ENCODE measurements at places on chromosomes 1 and 21. TPM values are rescaled to one million over a fixed set of nuclear protein-coding genes. Genes with fewer than 3 reads are reported as not detected.

Gene NBPF4
- total RNA-seq, result not detected

Gene CLDN17
- total RNA-seq, result not detected

Gene SELP
- total RNA-seq, result 0.47 TPM

Gene CR1L
- total RNA-seq, result not detected

Gene SLC5A9
- 1.1 TPM for total RNA-seq

Gene TMIGD3
- total RNA-seq, result not detected

DNA sequence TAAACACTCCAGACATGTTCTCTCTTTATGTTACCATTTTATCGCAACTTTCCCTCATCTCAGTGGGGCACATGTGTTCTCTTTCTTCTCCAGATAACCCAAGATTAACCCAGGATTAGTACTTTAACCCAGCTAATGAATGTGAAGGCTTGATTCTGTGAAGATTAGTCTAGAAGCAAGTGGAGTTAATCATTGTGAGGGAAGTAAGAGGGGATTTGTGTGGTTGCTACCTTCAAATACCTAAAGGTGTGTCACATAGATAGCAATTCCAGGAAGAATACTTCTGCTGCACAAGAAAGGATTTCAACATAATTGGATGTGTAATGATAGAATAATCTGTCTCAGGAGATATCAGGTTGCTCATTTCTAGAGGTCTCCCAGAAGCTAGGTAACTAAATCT lies 327.1 kb downstream of the PBX1 start:
- no peak for DNase-seq
- peaks cover 13% of the 10 kb centered on the region for H3K27me3 ChIP-seq
- H3K4me3 ChIP-seq, result no peak overlapping the region
- no peaks in the 10 kb centered on the region for H3K4me1 ChIP-seq

GRCh38 chr1:65343286-65343685 lies 33.9 kb downstream of the DNAJC6 start:
- no peak overlapping the region for H3K4me3 ChIP-seq
- peaks cover 25% of the 10 kb centered on the region for H3K4me1 ChIP-seq
- no peak overlapping the region for H3K27ac ChIP-seq

GRCh38 chr21:34994766-34995631 lies 54.1 kb downstream of the RUNX1 start:
- H3K4me3 ChIP-seq, result no peak overlapping the region
- peaks cover 5% of the 10 kb centered on the region for H3K36me3 ChIP-seq
- H3K27ac ChIP-seq, result no peak overlapping the region
- peaks cover 8% of the 10 kb centered on the region for H3K4me1 ChIP-seq
- no peak for DNase-seq

DNA sequence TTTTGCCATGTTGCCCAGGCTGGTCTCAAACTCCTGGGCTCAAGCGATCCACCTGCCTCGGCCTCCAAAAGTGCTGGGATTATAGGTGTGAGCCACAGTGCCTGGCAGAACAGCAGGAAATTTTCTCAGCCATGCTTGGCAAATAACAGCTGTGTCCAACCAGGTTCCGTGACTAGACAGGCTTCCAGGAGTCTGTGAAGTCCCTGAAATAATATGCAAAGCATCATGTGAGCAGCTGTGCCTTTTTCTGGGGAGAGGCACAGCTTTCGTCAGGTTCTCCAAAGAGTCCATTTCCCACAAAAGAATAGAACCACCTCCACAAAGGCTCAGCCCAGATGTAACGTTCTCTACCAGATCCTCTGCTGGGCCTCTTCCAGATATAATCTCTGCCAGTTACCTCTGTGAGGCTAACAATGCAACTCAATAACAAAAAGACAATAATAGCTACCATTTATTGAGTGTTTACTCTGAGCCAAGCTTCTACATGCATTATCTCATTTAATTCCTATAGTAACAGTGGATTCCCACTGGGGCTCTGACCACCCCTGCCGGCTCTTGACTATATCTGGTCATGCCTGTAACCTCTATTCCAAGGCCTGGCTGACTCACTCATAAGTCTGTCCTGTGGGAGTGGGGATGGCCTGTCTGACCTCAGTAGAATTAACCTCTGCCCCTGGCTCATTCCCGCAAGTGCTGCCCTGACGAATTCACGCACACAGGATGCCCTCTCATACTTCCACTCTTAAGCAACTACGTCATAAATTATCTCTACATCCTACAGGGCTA lies 4.0 kb upstream of the NKAIN1 start:
- no peak for DNase-seq
- peaks cover 6% of the 10 kb centered on the region for H3K36me3 ChIP-seq
- no peak overlapping the region for H3K27ac ChIP-seq
- H3K4me1 ChIP-seq, result peaks cover 7% of the 10 kb centered on the region
- H3K27me3 ChIP-seq, result peaks cover 56% of the 10 kb centered on the region

- no peak overlapping the region for H3K27ac ChIP-seq
- no peak overlapping the region for H3K4me3 ChIP-seq
- H3K27me3 ChIP-seq, result no peaks in the 10 kb centered on the region
Measured at GRCh38 chr1:4210043-4210442, 310.0 kb upstream of the C1orf174 start.

GRCh38 chr1:231385416-231385748 lies 36.7 kb downstream of the EGLN1 start:
- H3K27ac ChIP-seq, result no peak overlapping the region
- H3K27me3 ChIP-seq, result no peaks in the 10 kb centered on the region
- no peak overlapping the region for H3K4me3 ChIP-seq
- peaks cover 36% of the 10 kb centered on the region for H3K4me1 ChIP-seq

DNA sequence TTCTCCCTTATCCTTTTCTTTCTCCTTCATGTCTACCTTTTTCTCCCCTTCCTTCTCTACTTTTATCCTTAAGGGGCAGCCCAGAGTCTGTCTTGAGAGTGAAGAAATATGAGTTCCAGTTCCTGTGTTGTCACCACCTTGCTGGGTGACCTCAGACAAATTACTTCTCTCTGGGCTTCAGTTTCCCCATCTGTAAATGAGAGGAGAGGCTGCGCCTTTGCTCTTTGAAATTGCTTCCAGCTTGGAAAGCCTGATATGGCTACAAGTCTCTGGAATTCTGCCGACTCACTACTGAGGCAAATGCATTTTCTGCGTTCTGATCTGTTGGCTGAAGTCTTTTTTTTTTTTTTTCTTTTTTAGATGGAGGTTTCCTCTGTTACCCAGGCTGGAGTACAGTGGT lies 119.2 kb downstream of the SYF2 start:
- no peak overlapping the region for H3K4me3 ChIP-seq
- no peaks in the 10 kb centered on the region for H3K36me3 ChIP-seq
- peaks cover 51% of the 10 kb centered on the region for H3K27me3 ChIP-seq
- no peak for DNase-seq
- no peaks in the 10 kb centered on the region for H3K4me1 ChIP-seq
- no peak overlapping the region for H3K27ac ChIP-seq

- DNase-seq, result peak; percentile 73
- H3K4me3 ChIP-seq, result peak within 1 kb of the TSS; percentile 76
- H3K4me1 ChIP-seq, result peaks cover 14% of the 10 kb centered on the region
- H3K36me3 ChIP-seq, result peaks cover 51% of the 10 kb centered on the region
- H3K27ac ChIP-seq, result peak within 1 kb of the TSS; percentile 68
Measured at GRCh38 chr1:36323636-36324352, at the start of gene EVA1B. TSS of gene EVA1B (minus strand) at chr1:36323645. CDS start at chr1:36323037, 608 bp downstream.

GRCh38 chr1:116785006-116785405 lies 30.8 kb downstream of the CD2 start:
- H3K4me3 ChIP-seq, result no peak overlapping the region
- H3K27me3 ChIP-seq, result no peaks in the 10 kb centered on the region
- no peak overlapping the region for H3K27ac ChIP-seq

DNA sequence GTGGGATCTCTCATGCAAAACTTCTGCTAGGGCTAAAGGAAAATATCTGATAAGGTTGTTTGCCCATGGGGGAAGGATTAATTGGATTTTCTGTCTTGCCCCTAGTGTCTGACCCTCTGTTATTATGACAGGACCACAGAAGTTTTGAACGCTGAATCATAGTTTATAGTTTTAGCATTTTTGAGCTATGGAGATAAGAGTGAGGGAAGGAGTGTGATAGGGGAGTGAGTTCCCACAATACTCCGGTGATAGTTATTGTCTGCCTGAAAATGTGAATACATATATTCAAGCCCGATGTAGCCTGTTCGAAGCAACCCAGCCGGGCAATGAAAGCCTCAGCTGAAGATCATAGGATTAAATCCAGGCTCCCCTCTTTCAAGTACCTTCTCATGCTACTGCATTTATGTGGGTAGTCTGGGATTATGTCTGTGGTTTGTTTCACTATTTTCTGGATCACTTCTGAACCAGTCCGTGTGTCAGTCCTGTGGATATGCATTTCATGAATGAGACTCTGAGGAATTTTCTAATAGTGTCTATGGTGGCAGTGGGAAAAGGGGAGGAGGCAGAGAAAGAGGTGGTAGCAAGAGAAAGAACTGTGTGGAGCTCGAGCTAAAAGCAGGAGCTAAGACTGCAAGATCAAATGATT lies 258.7 kb downstream of the DISC1 start:
- H3K27ac ChIP-seq, result no peak overlapping the region
- no peak overlapping the region for H3K4me3 ChIP-seq
- H3K27me3 ChIP-seq, result no peaks in the 10 kb centered on the region
- no peaks in the 10 kb centered on the region for H3K36me3 ChIP-seq
- peaks cover 11% of the 10 kb centered on the region for H3K4me1 ChIP-seq

DNA sequence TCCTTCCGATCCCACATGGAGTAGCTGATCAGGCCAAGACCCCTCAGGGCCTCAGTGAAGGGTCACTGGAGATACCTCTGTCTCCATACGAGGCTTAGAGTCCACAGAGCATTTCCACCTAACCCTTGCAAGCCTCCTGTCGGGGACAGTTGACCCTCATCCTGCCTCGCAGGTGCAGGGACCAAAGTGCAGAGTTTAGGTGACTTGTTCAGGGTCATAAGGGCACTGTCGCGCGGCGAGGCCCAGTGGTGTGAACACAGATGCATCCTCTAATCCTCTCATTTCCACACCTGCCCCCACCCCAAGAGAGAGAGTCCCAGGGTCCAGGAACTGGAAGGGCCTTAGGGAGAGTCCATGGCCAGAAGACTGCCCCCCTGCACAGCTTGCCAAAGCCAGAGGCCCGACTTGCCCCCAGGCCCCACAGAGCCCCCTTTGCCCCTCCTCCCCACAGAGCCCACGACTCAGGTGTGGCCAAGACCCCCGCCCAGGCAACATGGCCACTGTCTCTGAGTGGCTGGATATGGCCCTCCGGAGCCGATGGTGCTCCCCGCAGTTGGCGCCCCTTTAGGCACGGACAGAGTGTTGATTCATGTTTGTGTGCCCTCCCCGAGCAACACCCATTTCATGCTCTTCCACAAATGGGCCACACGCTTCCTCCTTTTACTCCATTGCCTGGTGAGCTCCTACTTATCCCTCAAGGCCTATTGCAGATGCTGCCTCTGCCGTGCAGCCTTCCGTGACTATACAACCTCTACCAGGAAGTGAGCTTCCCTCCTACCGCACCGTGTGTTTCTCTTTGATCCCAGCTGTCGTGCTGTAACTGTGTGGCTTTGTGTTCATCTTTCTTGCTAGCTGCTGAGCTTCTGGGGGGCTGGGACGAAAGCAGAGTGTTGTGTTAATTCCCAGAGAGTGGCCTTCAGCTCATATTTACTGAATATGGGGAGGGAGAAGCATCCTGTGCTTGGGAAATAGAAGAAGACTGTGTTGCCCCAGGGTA lies 1.7 kb downstream of the TRPM2 start:
- no peak for DNase-seq
- H3K4me3 ChIP-seq, result no peak overlapping the region
- H3K4me1 ChIP-seq, result no peaks in the 10 kb centered on the region
- H3K36me3 ChIP-seq, result no peaks in the 10 kb centered on the region
- peaks cover 48% of the 10 kb centered on the region for H3K27me3 ChIP-seq
- no peak overlapping the region for H3K27ac ChIP-seq
